ENCODE measurements at places on chromosomes 2 and 18. TPM values are rescaled to one million over a fixed set of nuclear protein-coding genes. Genes with fewer than 3 reads are reported as not detected.

The LOXHD1 gene
- total RNA-seq: 0.63 TPM

The ACKR3 gene
- total RNA-seq: 2.7 TPM

The NT5DC4 gene
- total RNA-seq: not detected

The LYPD1 gene
- not detected for total RNA-seq

The TUBA4B gene
- total RNA-seq: not detected

The SLC23A3 gene
- 0.31 TPM for total RNA-seq

The ASB18 gene
- not detected for total RNA-seq

The RUFY4 gene
- total RNA-seq: 1.0 TPM

The GCG gene
- not detected for total RNA-seq

The ACAA2 gene
- 11.5 TPM for total RNA-seq

The VSNL1 gene
- not detected for total RNA-seq

The PIEZO2 gene
- 0.21 TPM for total RNA-seq

The LINC00305 gene
- not detected for total RNA-seq

The FKBP7 gene
- 0.21 TPM for total RNA-seq

The NRP2 gene
- total RNA-seq: 7.5 TPM

The KIAA1328 gene
- 11.8 TPM for total RNA-seq

The LONRF2 gene
- total RNA-seq: 0.10 TPM

The ADD2 gene
- total RNA-seq: 2.4 TPM

Measured in mononuclear cell (primary cell).